ENCODE measurements at places on chromosomes 7 and 10.

DNA sequence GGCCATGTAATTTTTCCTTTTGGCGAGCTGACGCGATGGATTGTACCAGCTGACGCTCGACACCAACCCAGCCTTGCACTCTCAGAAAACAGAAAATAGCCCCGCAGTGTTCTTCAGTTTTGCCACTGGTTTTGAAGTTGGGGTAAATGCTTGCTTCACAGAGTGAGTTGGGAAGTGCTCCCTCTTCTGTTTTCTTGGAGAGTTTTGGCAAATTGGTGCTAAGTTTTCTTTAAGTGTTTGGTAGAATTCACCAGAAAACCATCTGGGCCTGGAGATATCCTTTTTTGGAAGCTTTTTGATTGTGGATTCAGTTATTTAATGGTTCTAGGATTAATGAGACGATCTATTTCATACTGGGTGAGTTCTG lies 252.8 kb downstream of the ELFN1 start:
- DNase-seq: no peak

GRCh38 chr10:72503241-72503640 lies 122.6 kb downstream of the MICU1 start:
- DNase-seq: no peak

- DNase-seq: no peak
These were observed 173.0 kb upstream of the NEBL start for GRCh38 chr10:21069929-21070700.

DNA sequence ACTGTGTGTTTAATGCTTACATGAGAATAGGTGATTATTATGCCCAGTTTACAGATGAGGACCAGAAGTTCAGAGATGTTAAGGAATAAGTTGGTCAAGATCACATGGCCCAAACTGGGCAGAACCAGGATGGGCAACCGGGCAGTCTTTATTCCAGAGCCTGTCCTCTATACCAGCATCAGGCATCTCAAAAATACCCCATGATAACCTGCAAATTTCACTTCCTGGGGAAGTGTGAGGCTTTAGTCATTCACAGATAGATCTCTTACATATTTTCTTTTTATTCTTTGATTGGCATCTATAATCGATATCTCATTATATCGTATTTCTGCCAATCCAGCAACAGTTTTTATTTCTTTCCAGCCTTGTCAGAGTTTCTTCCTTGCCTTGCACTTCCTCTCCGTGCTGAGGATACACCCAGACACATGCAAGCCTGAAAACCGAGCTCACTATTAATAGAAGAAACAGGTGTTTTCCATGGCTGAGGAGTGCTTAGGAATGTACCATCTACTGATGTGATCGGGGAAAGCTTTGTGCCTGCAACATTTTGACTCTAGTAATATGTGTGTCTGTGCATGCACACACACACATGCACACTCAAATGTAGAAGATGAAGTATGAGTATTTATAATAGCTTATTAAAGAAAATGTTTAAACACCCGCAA lies 82.4 kb downstream of the CREM start:
- DNase-seq: no peak

- DNase-seq: no peak
These were observed 145.1 kb downstream of the GRM8 start for GRCh38 chr7:127107601-127108007.

DNA sequence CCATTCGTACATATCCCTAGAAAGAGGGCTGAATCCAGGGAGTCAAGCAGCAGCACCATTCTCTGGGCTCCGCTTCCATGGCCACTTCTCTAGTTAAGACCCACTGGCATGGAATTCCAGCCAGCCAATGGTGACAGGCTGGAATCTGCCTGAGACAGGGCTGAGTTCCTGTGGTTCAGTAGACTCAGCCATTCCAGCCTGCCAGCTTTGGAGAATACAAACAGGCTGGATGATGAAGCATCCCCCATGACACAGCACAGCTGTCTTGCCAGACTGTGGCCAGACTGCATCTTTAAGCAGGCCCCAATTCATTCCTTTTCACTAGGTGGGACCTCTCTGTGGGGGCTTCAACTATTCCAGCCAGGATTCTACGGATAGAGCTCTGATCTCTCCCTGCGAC lies 329.6 kb downstream of the XPNPEP1 start:
- DNase-seq: no peak

- no peak for DNase-seq
These were observed 109.6 kb upstream of the FAM20C start for GRCh38 chr7:82757-83155.

DNA sequence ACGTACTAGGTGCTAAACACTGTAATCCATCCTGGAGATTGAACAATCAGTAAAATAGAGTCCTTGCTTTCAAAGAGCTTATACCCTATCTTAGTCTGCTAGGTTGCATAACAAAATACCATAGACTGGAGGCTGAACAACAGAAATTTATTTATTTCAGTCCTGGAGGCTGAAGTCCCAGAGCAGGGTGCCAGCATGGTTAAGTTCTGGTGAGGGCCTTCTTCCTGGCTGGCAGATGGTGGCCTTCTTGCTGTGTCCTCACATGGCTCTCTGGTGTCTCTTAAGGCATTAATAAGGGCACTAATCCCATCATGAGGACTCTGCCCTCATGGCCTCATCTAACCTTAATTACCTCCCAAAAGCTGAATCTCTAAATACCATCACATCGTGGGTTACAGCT lies 43.1 kb upstream of the ICA1 start:
- DNase-seq: no peak

DNA sequence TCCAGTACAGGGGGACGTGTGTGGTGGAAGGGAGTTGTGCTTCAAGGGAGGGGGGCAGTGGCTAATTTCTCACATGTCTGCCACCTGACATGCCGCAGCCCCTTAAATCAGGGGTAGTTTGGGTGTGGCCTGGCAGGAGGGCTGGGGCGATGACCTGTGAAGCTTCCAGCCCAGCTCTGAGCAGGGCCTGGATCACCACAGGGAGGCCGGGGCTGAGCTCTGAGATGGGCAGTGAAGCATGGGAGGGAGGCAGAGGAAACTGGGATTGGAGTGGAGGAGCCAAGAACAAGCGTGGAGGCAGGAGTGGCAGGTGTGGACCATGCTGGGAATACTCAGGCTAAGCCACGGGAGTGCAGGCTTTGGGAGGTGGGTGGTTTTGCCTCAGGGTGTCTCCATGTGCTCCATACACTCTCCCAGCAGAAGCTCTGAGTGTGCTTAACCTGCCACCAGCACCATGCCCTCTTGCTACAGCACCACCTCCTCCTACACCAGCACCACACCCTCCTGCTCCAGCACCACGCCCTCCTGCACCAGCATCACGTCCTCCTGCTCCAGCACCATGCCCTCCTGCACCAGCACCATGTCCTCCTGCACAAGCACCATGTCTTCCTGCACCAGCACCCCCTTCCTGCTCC lies 99.3 kb upstream of the SHH start:
- no peak for DNase-seq

DNA sequence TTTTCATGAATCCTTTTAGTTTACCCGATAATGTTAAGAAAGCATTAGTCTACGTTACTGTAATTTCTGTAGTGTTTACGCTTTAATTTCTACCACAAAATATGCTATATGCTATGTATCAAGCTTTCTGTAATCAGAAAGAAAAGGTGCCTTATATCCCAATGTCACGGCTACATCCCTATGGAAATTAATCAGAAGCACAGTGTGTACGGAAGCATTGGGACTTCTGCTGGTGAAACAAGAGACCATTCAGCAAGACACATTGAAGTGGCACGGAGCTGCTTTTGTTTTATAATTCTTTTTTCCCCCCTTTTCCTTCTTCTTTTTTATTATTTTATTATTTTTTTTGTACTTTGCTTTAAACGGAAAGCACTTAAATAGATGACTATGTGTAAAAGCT lies 31.2 kb upstream of the SH2B2 start:
- no peak for DNase-seq

DNA sequence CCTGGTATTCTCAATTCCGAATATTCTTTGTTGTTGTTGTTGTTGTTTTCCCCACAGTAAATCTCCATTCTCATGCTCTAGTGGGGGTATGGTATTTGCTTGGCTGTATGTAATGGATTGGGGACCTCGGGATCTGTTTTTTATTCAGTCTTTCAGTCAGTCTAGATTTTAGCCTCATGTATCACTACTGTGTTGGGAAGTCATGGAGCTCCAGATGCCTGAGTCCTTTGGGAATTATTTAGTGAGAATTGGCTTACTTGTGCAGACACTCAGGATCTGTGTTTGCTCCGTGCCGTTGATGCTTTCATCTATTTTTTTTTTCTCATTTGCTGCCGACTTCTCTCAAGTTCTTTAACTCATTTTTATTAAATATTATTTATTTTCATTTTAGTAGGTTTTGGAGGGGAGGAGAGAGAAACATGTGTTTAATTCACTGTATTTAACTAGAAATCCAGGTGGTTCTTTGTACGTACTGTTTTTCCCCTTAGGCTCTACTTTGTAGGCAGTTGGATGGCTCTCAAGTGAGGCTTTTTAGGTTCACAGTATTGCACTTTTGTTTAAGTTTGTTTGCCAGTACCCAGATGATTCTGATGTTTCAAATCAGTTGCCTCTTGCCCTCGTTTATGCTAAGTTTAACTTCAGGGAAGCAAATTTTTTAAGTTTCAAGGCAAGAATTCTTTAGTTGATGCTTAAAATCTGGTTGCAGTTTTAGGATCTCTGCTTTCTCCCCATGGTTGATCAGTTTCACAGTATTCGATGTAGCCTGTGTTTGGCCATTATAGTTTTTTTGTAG lies 36.9 kb downstream of the ZNRF2 start:
- no peak for DNase-seq

DNA sequence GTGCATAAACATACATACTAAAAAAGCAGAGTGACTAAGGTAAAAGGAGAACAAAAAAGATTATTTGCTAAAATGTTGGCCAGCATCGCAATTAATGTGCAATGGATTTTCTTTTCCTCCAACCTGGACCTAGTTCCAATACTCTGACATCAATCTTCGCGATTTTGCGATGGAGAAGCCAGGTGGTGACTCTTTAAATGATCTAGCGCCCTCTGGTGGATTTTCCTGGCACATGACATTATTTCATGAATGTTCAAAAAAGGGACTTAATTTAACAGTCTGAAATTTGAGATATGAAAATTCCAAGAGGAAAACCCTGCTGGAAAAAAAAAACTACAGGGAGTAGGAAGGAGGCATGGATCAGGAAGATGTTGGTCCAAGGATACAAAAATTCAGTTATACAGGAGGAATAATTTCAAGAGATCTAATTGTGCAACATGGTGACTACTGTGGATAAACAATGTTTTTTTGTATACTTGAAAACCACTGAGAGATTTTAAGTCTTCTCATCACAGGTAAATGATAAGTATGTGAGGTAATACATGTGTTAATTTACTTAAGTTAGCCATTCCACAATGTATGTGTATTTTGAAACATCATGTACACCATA lies 4.3 kb upstream of the KCNMA1 start:
- no peak for DNase-seq

All from stimulated activated CD4-positive, alpha-beta T cell treated with anti-CD3 and anti-CD28 coated beads, TNF-alpha, amount 100 ng/mL, for 1 hour (primary cell).